ENCODE measurements at places on chromosomes 6 and 20. TPM values are rescaled to one million over a fixed set of nuclear protein-coding genes. Genes with fewer than 3 reads are reported as not detected.

PDYN gene
- 0.19 TPM for total RNA-seq

- DNase-seq, result no peak
These were observed 56.9 kb upstream of the PRND start for GRCh38 chr20:4664691-4665360.

- DNase-seq, result no peak
These were observed 22.8 kb upstream of the BHLHE23 start for GRCh38 chr20:63029358-63030121.

GRCh38 chr6:3294921-3295871 lies 36.4 kb downstream of the PSMG4 start:
- no peak for DNase-seq

DNA sequence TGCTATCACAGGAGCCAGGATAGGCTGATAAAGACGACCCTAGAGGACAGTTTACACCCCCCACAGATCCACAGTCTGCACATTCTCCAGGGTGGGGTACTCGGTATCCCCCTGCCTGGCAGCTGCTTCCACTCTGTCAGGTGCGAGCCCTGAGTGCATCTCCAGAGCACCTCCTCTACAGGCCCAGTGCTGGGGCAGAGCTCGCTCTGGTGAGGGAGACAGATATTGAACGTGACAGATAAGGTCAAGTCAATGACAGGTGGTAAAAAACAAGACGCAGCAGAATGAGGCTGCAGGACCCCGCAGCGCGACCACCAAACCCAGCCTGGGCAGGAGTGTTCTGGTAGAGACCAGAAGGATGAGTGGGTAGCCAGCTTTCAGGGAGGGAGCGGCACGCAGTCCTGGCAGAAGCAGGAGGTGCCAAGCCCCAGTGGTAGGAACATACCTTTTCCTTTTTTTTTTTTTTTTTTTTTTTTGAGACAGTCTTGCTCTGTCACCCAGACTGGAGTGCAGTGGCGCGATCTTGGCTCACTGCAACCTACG lies 12.4 kb upstream of the MYL9 start:
- no peak for DNase-seq

BCAS4 gene
- 6.3 TPM for total RNA-seq

DNA sequence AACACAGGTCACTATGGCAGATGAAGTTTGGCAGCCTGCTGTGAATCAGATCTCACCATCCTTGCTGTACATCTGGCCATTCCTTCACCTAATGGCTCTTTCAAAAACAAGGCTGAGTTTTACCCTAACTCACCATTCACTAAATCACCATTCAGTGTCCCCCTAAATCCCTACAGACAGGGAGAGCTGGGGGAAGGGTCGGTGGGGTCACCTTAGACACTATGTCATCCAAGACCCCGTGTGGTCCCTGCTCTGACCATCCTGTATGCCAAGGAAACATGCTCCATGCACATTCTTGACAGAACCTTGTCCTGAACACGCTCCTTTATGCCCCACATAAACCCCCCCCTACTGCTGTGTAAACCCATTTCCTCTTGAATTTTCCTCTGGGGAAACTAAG lies 31.8 kb upstream of the IL17A start:
- no peak for DNase-seq

DNA sequence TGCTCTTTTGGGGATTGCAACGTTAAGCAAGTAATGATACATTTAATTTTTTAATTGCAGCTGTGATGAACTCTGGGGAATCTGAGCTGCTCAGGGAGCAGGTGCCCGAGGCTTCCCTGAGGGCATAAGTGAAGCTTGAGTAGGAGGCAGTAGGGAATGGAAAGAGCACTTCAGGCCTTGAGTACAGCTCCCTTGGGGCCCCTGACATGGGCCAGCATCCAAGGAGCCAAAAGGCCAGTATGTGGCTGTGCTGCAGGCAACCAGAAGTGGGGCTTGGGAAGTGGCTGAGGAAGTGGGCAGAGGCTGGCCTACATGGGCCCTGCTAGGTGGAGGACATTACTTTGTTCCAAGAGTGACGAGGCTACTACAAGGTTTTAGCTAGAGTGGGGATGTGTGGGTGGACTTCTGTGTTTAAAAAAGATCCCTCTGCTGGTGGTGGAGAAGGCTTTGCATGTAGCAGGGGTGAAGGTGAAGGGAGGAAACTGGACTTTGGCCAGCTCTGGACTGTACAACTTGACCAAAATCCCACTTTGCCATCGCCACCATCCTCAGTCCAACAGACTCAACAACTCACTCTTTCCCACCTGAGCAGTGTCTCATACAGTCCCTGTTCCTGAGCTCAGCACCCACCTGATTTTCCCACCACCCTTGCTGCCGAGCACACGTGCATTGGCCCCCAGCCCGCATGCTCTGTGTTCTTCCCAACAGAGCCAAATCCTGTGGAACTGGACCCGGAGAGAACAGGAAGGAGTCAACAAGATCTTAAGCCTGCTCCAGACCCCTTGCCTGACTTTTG lies 10.9 kb upstream of the ZNF831 start:
- no peak for DNase-seq

DNA sequence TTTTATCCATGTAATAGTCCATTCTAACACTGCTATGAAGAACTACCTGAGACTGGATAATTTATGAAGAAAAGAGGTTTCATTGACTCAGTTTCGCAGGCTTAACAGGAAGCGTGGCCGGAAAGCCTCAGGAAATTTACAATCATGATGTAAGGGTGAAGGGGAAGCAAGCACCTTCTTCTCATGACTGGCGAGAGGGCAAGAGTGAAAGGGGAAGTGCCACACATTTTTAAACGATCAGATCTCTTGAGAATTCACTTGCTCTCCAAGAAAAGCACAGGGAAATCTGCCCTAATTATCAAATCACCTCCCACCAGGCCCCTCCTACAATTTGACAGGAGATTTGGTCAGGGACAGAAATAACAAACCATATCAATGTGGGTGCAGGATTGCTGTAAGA lies 859.7 kb downstream of the EPHA7 start:
- DNase-seq, result no peak

GRCh38 chr6:109325400-109325801 lies 56.9 kb downstream of the CD164 start:
- DNase-seq, result no peak

IPCEF1 gene
- total RNA-seq, result 0.40 TPM

DNA sequence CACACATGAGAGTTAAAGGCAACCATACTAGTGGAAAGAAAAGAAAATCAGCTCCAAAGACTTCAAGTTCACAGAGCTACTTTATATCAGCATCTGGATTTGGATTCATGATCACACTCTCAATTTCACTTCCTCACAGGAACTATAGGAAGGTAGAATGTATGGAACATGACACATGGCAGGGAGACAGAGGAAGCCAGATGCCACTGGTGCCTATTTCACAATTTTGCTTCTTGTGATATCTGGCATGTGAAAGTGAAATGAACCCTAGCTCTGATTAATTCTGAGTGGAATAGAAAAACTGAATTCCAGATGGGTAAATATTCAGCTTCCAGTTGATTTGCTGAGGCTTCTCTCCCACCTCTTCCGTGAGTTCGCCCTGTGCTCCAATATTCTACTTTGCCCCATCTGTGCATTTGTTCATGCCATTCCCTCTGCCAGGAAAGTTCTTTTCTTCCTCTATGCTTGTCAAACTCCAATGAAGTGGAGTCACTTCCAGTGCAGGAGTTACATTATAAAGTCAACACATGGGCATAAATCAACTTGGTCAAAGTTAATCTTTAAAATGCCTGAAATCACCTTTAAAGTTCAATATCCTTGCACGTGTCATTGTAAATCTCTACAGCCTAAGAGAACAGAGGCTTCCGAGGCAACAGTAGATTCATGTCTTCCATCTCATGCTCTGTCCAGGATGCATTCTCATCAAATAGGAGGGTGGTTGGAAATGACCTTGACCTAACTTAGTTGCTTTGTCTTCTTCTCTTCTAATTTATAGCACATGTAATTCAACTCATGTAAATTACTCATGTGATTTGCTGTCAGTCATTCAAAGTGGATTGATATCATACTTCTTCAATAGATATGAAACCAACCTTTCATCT lies 275.3 kb downstream of the HIVEP2 start:
- no peak for DNase-seq

- no peak for DNase-seq
These were observed 33.4 kb downstream of the HSF2 start for GRCh38 chr6:122432816-122433215.

DNA sequence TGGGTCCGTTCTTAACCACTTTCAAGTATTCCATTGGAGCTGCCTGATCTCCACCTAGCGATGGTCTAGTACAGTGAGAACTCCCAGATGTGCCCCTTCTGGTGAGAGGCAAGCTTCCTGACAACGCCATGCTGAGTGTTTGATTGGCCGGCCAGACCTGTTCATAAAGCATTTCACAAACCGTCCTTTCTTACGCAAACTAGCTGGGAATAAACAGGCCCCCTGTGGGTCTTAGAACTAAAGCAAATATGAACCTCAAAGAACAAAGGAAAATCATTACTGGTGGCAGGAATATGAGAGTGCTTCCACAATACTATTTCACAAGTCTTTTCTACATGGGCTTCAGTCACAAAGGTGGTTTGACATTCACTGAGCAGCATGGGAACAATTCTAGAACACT lies 15.6 kb upstream of the GCNT2 start:
- DNase-seq, result no peak

CRYBG1 gene
- total RNA-seq, result 17.3 TPM

GRCh38 chr20:5688431-5688972 lies 61.7 kb upstream of the SHLD1 start:
- no peak for DNase-seq

DNA sequence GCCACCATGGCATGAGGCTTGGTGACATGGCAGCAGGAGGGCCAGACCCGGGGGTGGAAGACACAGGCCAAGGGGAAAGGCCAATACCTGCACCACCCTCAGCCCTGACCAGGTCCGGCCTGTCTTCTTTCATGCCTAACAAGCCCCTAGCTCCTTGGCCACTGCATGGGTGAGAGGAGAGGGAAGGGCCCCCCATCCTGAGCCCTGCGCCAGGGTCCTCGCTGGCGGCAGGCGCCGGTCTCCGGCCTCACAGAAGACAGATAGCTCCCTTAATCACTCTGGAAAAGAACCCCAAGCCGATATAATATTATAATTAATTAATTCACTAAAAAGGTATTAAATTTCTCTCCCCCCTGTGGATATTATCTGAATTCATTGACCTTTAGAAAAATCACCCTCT lies 41.4 kb downstream of the MDFI start:
- no peak for DNase-seq

DNA sequence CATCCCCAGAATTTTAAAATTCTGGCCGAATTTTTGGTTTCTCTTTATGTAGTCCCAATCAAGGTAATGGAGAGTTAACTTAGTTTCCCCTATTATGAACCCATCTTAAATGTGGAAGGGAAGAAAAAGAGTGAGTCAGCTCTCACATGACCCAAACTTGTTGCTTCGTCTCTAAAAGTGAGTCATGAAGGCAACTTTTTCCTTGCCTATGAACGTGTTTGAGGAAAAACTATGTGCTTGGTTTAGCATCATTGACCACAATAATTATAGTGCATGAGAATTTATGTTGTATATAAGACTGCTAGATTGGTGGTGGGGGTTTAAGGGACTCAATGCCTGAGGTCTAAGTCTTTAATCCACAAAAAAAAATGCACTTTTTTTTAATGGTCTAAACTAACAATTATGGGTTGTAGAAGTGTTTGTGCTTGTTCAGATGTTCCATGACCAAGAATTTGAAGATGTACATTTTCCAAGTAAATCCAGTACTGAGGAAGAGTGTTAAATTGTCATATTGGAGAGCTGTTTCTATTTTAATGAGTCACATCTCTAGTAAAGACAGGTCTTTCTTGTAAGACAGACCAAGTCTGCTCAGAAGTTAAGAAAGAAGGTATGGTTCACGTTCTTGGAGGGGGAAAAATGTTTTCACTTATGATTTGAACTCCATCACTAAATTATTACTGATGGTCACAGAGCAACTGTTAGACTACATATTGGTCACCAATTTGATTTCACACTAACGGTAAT lies 409.9 kb upstream of the MARCKS start:
- DNase-seq, result no peak

GRCh38 chr20:62980380-62980960 lies 26.3 kb downstream of the BHLHE23 start:
- no peak for DNase-seq

- no peak for DNase-seq
These were observed 9.1 kb upstream of the SERPINB6 start for GRCh38 chr6:2980465-2980855.

HDGFL1 gene
- total RNA-seq, result not detected

DNA sequence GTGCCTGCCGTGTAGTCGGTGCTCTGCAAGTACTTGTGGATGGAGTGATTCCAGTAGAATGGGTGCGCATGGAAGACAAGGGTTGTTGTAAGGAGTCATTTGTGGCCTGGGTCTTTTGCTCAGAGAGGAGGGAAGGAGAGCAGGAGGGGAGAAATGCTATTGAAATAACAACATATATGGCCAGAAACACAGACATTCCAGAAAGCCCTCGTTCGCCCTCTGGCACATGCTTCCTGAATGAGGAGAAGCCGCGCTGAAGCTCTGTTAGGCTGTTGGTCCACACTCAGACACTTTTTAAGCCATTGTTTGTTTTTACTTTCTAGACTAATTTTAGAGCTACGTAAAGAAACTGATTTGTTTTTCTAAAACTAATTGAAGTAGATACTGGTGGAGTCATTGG lies 107.4 kb downstream of the RPP40 start:
- DNase-seq, result no peak

DNA sequence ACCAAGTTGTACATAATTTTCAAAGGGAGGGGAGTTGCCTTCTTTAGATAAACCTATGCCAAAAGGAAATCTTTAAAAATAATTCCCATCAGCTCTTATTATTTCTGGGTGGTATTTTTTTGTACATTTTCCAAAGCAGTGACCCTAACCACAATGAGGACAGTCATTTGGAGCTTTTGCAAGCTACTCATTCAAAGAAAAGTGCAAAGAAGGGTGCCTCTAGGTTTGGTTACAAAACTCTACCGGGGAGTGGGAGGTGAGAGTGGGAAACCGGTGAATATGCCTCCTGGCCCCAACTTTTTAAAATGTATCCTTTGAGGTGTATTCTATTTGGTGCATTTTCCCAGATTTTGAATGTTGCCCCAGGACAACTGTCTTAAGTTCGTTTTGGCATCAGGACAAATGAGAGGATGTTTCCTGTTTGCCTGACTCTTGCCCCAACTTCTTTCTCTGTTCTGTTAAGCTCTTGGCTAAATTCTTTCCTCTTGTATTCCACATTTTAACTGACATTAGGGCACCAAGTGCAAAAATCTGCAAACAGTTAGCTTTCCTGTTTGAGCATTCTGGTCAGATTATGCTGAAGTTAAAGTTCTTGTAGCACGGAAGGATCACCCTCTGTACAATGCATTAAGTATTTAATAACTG lies 78.9 kb downstream of the SLX4IP start:
- no peak for DNase-seq

MEP1A gene
- total RNA-seq, result 3.6 TPM

DNA sequence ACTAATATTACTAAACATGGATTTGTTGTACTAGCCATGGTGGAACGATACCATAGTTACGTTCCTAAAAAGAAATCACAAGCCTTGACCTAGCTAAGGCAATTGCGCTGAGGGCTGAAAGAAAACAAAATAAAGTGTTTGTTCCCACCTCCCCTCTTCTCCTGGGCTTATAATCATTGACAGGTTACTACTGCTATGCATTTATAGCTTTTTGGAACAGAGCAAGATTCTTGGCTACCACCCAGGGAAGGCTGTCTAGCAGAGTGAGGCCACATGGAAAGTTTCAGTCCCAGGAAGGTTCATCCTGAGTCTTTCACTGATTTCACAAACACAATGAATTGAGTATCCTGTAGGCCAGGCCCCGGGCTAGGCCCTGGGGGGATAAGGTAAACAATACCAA lies 84.6 kb downstream of the TMEM170B start:
- DNase-seq, result no peak

GRCh38 chr20:62979876-62980373 lies 26.8 kb downstream of the BHLHE23 start:
- DNase-seq, result no peak

GRCh38 chr6:10759312-10759839 lies 11.8 kb downstream of the TMEM14B start:
- DNase-seq, result no peak

Data from type B pancreatic cell (in vitro differentiated cells).